Suppressor macrophage treated with lipopolysaccharide for 4 hours (primary cell): ENCODE measurements at places on chromosomes 7 and 10.

GRCh38 chr7:96026611-96027010 lies 254.3 kb downstream of the DYNC1I1 start:
- no peak for DNase-seq

GRCh38 chr10:104492329-104492940 lies 138.8 kb downstream of the CFAP58 start:
- no peak for DNase-seq

GRCh38 chr7:39271402-39271801 lies 293.7 kb downstream of the POU6F2 start:
- DNase-seq = no peak

- no peak for DNase-seq
Measured at GRCh38 chr10:54120806-54121205, 680.2 kb downstream of the PCDH15 start.

DNA sequence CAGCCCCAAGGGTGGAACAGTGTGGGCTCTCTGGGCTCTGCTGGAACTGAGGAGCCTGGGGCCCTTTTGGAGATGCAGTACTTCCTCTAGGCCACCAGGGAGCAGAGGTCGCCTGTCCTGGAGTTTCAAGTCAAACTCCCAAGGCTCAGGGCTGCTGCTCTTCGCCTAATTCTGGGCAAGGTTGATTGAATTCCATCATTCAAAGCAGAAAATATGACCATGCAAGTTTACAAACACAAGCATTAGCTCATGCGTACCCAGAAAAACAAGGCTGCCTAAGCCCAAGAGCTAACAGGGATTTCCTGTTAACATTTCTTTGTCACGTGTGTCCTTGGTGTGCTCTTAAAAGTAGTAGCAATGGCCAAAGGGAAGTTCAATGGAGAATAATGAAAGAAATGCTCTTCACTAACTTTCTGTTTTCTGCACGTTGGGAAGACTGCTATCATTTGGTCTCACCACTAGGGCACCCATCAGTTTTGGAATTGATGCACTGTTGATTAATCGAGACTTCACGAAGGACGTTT lies 20.1 kb downstream of the LDB3 start:
- DNase-seq = peak; percentile 66

- DNase-seq = peak; percentile 29
Measured at GRCh38 chr10:22724773-22725172, 10.4 kb upstream of the PIP4K2A start.

- DNase-seq = no peak
Measured at GRCh38 chr10:36542493-36542892, 582.9 kb upstream of the ANKRD30A start.

DNA sequence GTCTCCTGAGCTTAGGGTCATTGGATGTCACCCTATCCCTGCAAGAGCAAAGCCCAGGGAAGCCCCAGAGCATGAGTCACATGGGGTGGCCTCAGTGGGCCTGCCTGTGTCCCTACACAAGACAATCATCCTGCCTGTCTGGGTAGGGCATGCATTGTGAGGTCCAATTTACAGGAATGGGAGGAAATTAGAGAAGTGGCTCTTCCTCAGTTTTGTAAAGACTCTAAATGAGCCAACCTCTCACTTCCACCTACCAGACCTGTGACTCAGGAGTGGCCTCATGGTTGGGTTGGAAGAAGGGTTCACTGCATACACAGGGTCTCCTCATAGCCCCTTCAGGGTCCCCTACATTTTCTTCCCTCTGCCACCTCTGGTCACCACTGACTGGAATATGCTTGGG lies 43.6 kb upstream of the SMNDC1 start:
- peak; percentile 85 for DNase-seq

GRCh38 chr7:45179666-45180065 lies 22.1 kb downstream of the RAMP3 start:
- no peak for DNase-seq

- DNase-seq = peak; percentile 19
Measured at GRCh38 chr7:107660381-107661080, at the start of gene SLC26A4. SLC26A4 (plus strand) TSS chr7:107660828; CDS start chr7:107661642, 814 bp downstream.

- no peak for DNase-seq
Measured at GRCh38 chr10:117248750-117249465, 8.0 kb downstream of the SLC18A2 start.

GRCh38 chr7:36272567-36273269 lies 116.9 kb upstream of the ANLN start:
- peak; percentile 53 for DNase-seq

DNA sequence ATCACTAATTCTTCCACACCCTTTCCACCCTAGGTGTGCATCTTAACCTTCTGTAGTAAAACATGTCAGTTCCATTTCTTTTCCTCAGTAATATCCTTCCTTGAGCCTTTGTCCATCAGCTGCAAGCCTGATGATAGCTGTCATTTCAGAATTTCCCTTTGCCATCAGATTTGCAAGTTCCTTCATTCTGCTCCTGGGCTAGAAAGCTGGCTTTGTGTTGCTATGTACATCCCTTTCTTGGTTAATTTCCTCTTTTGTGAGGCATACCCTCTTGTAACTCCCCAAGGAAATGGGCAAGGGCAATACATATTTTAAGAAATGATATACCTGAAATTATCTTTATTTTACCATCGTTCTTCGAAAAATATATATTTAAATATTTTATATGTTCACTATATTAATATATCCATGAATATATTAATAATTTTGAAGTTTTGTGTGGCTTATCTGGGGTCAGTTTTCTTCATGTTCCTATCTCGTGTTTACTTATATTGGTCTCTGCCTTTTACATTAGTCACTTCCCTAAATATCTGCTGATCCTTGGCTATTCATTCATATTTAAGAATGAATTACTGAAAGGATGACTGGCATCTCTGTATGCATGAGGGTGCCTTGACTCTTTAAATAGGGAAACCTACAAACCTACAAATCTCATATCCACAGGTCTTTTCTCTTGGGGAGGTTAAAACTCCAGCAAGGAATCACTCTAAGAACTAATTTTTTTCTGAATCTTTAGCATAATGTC lies 143.8 kb downstream of the ZNF22 start:
- peak; percentile 64 for DNase-seq

- DNase-seq = peak; percentile 61
Measured at GRCh38 chr7:140314573-140315480, 83.5 kb downstream of the SLC37A3 start.

DNA sequence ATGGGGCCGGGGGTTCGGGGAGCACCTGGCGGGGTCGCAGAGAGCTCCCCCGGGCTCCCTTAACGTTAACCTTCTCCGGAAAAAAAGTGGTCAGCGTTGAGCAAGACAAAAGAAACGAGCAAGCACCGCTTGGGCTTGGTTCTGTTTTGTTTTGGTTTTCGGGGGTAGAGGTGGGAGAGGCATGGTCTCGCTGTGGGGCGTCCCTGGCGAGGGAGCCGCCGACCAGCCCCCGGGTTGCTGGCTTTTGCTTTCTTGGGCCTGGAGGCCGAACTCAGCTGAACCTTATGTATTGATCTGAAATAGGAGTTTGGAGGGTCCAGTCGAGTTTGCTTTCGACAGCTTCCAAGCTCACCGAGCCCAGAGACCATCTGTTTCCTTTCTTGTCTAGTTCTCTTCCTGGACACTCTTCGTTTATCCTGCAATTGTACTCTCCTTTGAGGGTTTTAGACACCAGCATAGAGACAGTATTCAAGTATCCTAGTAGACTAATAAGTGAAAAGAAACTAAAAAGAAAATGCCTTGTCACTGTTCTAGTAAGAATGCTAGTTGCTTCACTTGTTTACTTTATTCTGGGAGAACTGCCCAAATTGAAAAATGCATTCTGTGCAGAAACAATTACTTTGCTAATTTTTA lies 980 bp downstream of the FHIP2A start:
- DNase-seq = peak; percentile 46

DNA sequence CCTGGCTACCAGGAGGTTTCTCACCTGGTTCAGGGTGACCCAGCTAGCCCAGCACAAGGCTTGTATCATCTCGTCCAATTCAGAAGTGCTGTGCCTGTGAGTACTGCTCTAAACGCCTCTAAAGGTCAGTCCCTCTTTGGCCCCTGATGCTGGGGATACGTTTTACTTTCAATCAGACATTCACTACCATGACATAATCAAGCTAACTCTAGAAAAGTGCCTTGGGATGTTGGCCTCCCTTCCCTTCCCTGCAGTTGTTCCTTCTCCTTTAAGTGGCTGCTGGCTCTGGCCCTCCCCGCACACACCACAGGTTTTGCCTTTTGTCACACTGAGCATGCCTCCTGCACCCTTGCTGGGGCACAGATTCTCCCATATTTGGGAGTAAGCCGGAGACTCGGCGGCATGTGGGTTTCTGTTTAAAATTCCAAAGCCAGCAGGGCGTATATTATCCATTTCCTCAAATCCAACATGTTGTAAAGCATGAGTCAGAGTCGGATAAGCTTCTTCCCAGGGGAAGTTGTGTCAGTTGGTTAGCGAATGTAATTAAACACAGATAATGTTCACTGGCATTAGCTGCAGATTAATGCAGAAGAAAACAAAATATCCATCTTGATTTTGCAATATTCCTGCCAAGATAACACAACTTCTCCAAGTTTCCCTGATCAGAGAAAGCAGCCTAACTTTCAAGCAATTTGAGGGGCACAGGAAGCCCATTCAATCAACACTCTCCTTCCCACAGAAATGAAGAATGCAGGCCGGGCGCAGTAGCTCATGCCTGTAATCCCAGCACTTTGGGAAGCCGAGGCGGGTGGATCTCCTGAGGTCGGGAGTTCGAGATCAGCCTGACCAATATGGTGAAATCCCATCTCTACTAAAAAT lies 31.8 kb upstream of the VCL start:
- peak; percentile 63 for DNase-seq

DNA sequence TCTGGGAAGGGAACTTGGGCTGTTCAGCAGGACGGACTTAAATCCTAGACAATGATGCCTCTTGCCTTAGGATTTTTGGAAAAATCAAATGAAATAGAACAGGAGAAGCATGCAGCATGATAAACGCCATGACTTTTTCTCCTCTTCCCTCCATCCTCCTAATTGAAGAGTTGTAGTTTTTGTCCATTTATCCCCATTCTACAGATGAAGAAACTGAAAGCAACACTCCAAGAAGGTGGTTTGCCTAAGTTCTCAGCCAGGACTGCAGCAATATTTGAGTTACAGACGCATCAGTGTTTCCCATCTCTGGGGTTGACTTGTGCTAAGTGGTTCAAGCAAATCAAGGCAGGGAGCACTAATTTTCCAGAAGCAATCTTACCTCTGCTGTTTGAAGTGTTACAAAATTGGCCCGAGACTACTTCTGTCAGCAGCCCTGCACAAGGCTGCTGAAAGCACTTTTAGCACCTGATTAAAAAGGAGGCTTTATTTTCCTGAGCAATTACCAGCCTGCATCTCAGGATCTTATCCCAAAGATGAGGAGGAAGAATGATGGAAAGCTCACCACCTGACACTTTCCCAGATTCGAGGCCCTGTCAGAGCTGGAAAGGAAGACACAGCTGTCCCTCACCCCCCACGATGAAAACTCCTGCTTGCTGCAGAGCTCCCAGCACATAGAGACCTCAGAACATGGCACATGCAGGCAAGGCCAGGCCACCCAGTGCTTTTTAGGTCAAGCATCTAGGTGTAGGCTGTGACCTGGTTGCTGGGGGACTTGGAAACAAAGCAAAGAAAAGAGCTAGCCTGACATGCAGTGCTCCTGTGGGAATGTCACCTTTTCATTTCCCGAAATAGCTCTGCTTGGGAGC lies 19.7 kb upstream of the C10orf71 start:
- DNase-seq = no peak

- no peak for DNase-seq
Measured at GRCh38 chr10:51139176-51139575, 64.9 kb downstream of the PRKG1 start.

DNA sequence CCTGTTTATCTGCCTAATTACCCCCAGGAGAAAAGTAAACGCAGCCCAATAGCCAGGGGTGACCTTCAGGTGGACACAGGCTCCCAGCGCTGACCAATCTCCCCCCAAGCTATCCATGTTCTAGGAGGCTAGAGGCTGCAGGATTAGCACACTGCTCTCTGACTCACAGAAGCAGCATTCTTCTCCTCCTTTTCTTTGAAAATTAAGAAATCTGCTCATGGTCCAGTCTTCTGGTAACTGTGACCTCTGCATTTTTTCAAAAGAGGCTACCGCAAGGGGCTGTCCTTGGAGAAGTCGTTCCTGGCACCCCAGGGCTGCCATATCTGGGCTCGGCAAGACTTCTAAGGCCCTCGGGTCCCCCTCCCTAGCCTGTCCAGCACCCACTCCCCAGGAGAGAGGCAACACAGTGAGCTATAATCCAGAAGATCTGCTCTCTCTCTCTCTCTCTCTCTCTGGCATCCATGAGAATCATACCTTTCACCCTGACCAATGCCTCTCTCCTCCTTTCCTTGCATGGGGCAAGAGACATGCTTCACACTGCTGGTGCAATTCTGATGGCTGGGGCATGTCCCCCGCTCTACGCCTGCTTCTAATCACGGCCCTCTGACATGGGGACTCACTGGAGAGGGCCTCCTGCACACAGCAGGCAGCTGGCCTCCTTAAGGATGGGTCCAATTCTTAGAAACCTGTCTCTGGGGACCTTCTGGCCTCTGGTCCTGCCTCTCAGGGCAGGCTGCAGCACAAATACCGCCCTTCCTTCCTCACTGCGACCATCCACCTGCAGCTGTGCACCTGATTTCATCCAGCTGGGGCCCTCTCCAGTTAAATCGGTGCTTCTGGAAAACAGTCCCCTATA lies 27.3 kb downstream of the ANXA11 start:
- no peak for DNase-seq

DNA sequence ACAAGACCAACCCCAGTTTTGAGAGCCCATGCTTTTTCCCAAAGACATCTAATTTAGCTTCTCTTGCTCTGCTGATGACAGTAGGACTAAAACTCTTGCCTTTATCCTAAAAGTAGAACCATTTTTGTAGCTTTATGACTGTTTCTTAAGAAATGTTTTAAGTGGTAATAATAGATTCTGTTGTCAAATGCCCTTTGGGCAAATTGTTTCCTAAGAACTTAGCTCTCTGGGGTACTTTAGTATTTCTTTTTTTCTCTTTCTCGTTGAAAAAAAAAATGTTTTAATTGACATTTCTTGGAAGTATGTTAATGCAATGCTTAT lies 157.4 kb downstream of the ARID5B start:
- peak; percentile 18 for DNase-seq

DNA sequence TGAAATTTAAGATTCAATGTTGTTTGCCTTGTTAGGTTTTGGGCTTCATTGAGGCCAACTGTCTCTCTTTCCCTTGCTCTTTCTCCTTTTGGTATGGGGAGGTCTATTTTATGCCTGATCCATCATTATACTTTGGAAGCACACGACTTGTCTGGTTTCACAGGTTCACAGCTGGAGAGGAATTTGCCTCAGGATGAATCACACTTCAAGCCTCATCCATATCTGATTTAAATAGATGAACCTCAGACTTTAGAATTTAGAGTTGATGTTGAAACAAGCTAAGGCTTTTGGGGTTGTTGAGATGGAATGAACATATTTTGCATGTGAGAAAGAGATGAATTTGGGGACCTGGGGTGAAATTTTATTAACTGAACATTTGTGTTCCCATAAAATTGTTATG lies 150.5 kb upstream of the IGFBP3 start:
- DNase-seq = no peak

GRCh38 chr10:36766940-36767339 lies 358.5 kb upstream of the ANKRD30A start:
- DNase-seq = no peak

GRCh38 chr7:70595755-70596597 lies 536.0 kb upstream of the GALNT17 start:
- DNase-seq = no peak

GRCh38 chr10:65325913-65326312 lies 1599.9 kb upstream of the LRRTM3 start:
- no peak for DNase-seq

- DNase-seq = peak; percentile 3
Measured at GRCh38 chr10:108303149-108303548, 1138.6 kb upstream of the SORCS1 start.

- DNase-seq = no peak
Measured at GRCh38 chr10:84095811-84096497, 43.4 kb upstream of the GHITM start.

- DNase-seq = no peak
Measured at GRCh38 chr7:108351729-108352131, 104.5 kb downstream of the NRCAM start.

- no peak for DNase-seq
Measured at GRCh38 chr7:30144657-30145306, 10.0 kb downstream of the MTURN start.
